ENCODE measurements at places on chromosomes 13 and 19.
A peak's percentile ranks its signal among the peaks of the same experiment; 100 is the strongest.

- no peak for DNase-seq
These were observed 30.3 kb downstream of the OXGR1 start for GRCh38 chr13:96963786-96964475.

DNA sequence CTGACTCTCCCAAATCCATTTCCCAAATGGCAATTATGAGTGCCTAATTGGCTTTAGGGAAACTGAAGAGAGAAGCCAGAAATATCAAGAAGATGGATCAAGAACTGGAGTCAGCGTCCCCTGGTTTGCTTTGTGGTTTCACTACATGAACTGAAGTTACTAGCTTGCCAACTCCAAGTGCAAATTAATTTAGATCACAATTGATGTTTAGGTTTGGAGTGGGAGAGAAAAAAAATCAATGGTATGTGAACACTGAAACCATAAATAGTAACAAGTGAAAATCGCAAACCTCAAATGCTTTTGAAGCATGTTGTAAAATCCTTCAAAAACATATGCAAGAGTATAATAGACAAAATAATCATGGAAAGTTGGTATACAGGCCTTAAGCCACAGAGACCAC is 1528.6 kb upstream of the SLC10A2 start:
- DNase-seq, result no peak

DNA sequence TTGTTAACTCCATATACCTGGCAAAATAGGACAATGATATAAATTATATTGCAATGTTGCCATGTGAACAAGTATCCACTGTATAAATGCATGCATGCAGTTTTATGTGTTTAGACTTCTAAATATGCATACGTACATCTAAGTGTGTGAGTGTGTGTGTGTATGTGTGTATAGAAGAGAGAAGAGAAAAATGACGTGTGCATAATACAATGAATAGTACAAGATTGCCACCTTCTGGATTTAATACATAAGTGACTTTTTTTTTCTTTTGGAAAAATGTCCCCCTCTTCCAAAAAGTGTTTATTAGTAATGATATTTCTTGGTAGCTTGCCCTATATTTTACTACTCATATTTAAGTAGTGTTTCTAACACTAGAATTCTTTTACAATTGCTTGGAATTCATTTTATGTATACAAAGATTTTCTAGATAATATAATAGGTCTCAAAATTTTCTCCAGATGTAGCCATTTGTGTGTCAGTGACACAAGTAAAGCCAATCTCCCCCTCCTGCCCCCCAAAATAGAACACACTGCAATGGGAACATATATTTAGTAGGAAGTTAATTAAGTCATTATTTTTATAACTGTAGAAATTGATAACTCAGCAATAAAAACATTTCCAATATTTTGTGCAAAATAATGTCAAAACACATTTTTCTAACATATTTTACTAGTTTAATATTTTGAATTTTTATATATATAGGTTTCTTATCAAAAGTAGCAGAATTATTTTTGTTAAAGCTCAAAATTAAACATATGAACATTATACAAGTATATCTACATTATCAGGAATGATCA is 783.3 kb upstream of the ATXN8OS start:
- DNase-seq, result no peak

DNA sequence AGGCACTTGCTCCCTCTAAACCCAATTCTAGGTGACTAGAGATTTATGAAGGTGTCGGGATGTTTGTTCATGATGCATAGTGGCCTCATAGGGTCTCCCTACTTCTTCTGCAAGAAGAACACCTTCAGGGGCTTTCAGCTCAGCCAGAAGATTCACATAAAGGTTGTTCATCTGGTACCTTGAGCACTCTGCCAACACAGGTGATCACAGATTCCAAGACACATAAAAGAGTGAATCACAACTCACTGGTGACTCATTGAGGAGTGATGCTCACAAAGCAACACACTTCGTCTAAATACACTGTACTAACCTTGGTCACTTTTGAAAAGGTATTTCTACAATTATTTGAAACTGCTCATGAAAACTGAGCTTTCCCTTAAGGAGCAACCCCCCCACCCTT is 6.8 kb upstream of the ZNF324 start:
- DNase-seq, result no peak

DNA sequence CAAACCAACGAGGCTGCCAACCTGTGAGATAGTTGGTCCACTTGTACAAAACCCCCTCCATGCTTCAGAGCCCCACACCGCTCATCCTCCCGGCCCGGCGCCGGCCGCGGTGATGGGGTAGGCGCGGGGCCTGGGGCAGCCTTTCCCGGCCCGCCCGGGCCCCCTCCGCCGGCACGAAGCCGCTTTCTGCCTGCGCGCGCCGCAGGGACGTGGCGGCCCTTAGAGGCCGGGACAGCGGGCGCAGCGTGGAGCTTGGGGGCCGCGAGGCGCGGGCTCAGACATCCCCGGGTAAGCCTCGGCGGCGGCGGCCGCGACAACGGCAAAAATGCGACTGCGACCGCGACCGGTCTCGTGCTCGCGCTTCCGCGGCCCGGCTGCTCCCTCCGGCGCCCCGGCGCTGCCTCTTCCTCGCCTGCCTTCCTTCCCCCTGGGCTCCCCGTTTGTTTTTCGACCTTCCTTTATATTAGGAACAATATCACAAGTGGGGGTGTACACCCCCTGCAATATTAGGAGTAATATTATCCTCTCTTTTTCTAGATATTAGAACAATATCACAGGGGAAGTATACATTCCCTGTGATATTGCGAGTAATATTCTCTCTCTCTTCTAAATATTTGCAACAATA is 53.9 kb upstream of the CEACAM21 start:
- no peak for DNase-seq

- DNase-seq, result no peak
These were observed 68.4 kb upstream of the TM9SF2 start for GRCh38 chr13:99432609-99433542.

- no peak for DNase-seq
These were observed 1.0 kb upstream of the TYROBP start for GRCh38 chr19:35908973-35909683.

DNA sequence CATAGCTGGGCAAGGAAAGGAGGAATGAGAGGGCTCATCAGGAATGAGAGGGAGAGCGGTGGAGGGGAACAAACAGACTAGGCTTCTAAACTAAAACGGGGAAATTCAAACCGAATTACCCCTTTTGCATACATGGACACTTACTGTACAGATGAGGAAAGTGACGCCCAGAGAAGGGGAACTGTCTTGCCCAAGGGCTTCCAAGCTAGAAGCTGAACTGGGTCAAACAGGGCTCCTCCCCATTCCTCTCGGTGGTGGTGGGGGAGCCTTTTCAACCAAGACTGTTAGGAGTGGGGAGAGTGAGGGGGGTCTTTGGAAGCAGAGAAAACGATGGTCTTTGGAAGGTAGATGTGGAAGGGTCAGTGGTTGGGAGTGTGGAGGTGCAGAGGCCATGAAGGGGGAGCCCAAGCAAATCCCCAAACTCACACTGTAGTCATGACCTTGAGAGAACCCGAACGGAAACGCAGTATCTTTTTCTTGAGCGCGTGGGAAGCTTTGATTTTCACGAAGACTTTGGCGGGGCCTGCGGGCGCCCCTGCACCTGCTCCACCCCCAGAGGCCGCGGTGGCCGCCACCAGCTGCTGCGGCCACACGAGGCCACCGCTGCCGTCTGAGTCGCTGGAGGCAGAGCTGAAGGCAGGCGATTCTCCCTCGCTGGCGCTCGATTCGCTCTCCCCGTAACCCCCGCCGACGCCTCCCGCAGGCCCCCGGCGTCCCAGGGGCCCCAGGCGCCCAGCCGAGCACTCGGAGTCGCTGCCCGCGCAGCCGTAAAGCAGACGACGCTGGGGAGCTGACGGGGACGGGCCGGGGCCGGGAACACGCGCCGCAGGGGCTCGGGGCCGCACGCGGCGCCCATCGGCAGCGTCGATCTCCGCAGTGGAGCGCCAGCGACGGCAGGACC is 12.3 kb upstream of the GNG8 start:
- DNase-seq, result no peak

GRCh38 chr19:28831462-28831861 is 381.5 kb downstream of the UQCRFS1 start:
- DNase-seq, result no peak

DNA sequence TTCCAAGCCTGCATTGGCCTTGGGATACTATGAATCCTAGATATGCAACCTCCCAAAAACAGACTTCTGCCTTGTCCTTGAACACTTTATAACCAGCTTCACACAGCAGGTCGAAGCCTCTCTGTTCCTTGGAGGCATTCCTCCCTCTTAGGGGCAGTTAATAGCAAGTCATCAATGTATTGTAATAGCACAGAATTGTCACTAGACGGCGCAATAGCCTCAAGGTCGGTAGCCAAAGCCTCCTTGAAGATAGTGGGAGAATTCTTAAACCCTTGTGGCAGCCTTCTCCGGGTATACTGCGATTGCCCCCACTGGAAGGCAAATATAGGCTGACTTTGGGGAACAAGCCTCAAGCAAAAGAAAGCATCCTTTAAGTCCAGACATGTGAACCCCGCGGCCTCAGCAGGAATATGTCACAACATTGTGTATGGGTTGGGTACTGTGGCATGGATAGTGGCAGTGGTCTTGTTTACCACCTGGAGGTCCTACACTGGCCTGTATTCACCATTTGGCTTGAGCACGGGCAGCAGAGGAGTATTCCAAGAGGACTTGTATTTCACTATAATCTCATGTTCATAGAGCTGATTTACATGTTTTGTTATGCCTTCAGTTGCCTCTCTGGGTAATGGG is 61.1 kb downstream of the ZNF431 start:
- peak; percentile 27 for DNase-seq

GRCh38 chr13:110024645-110024980 is 238.2 kb upstream of the IRS2 start:
- no peak for DNase-seq

DNA sequence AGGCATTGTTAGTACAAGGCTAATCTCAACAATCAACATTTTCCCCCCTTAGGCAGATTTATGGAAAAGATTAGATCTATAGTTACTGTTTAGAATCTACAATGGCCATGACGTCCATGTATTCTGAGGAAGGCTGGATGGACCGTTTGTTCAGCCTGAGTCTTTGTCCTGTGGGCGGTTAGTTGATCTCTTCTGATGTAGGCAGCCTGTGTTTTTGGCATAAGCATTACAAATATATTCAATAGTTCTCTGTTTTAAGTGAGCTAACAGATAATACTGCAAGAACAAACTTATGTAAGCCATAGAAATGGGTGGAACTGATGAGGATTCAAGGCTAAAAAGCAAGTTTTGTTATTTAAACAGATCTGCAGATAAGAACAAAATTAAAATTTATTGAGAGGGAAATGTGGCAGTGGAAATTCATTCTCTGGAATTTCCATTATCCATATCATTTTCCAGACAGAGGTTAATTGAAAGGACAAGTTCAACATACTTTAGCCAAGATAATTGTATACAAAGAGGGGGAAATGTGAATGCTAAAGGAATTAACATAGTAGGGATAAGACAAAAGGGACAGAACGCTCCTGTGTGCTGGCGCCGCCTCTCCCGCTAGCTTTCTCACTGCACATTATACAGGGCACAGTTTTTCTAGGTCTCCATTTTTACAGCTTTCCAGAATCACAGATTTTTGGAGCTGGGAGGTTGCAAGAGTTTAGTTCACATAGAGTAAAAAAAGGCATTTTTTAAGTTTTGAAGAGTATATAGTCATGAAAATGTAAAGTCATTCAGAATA is 48.6 kb downstream of the FAM124A start:
- no peak for DNase-seq

All from left renal pelvis (tissue), 4 donors.